NCI-H187 treated with DMSO at 0.1 percent for 48 hours (cell line): ENCODE measurements at places on chromosomes 13 and 19.

DNA sequence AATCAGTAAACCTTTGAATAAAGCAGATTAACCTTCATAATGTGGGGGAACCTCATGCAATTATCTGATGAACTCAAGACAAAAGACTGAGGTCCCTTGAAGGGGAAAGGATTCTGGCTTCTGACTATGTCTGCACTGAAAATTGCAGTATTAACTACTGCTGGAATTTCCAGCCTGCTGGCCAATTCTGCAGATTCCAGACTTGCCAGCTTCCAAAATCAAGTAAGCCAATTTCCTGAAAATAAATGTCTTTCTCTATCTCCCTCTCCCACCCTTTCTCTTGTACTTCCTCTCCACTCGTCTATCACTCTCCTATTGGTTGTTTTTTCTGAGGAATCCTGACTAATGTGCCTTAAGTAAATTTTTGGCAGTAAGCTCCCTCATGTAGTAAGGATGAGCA, 1479.9 kb upstream of the PRR20A start:
- DNase-seq = no peak

DNA sequence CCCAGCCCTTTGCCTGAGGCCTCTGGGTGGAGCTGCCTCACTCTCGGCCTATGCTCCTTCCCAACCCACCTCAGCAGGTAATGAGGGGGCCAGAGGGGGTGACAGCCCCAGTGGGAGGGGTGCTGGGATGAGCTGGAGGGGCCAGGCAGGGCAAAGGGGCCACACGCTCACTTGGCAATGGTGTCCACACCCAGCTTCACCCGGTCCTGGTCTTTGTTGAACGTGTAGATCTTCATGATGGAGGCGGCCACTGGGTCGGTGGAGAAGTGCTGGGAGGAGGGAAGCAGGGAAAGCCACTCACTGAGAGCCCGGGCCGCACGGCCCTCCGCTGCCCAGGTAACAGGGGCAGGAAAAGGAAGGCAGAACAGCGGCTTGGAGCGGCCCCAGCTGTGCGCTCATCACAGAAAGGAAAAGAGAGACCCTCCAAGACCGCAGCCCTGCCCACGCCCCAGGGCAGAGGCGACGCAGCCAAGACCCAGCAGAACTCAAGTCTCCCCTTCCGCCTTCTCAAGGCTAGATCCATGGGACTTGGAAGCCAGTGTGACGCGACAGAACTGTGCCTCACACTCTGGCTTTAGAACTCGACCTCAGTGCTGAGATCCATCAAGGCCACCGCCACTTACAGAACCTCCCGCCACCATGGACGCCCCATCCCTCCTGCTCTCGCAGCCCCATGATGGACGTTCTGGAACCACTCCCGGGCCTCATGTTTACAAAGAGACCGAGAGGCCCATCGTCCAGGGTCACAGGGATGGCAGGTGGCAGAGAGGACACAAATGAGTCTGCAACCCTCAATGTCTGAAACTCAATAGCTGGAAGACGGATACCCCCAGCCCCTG, 9.2 kb downstream of the UBXN6 start:
- DNase-seq = no peak

GRCh38 chr13:76505437-76505836, 380.8 kb downstream of the KCTD12 start:
- no peak for DNase-seq

- DNase-seq = no peak
Measured at GRCh38 chr19:47283405-47284059, 8.8 kb downstream of the INAFM1 start.

DNA sequence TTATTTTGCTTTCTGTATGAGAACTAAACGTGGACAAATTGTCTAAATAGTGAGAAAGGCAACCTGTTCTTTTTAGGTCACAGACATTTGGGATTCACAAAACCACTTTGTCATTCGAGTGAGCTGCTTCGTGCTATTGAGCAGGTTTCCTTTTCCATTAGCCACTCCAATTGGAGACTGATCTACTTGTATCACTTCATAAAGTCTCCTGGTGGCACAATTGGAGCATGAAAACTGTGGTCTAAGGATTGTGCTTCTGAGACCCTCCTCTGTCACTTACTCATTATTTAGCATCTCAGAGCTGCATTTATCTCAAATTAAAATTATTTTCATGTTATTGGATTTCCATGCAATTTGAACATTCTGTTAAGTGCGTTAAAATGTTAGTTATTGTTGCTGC, 397.7 kb downstream of the TDRD3 start:
- no peak for DNase-seq

DNA sequence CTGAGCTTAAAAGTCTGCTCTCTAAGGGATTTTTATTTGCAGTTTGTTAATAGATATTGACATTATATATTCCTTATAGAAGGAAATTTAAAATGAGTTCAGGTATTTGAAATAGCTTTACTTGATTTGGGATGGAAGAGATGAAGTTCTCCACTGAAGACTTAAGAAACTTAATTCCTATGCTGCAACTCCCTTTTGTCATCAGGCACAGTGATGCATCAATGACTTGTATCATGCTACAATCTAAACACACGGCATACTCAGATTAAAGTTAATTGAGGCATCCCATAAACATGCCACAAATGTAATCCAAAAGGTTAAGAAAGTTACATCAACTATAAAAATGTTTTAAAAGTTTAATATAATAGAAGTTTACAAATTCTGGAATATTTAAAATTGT, 109.0 kb downstream of the STARD13 start:
- DNase-seq = no peak

- no peak for DNase-seq
Measured at GRCh38 chr13:85806553-85807175, 7.4 kb upstream of the SLITRK6 start.

DNA sequence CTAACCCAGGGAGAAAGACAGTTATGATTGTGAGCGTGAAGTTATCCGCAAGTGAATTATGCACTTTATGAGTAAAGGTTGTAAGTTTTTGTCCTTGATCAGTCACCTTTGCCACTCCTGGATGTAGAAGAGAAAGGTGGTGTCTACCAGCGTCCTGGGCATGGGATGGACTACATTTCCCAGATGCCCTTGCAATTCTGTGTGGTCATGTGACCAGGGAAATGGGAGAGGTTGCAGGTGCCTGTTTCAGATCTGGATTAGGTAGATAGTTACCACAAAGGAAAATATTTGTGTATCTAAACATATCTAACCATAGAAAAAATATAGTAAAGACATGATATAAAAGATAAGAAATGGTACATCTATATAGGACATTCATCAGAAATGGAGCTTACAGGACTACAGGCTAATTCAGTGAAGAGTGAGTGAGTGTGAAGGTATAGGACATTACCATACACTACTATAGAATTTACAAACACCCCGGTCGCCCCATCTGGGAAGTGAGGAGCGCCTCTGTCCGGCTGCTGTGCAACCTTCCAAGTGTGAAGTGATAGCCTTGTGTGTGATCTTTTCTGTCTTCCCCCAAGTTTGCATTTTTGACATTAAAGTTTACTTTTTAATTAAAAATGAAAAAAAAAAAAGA, 51.6 kb upstream of the CACNA1A start:
- no peak for DNase-seq

DNA sequence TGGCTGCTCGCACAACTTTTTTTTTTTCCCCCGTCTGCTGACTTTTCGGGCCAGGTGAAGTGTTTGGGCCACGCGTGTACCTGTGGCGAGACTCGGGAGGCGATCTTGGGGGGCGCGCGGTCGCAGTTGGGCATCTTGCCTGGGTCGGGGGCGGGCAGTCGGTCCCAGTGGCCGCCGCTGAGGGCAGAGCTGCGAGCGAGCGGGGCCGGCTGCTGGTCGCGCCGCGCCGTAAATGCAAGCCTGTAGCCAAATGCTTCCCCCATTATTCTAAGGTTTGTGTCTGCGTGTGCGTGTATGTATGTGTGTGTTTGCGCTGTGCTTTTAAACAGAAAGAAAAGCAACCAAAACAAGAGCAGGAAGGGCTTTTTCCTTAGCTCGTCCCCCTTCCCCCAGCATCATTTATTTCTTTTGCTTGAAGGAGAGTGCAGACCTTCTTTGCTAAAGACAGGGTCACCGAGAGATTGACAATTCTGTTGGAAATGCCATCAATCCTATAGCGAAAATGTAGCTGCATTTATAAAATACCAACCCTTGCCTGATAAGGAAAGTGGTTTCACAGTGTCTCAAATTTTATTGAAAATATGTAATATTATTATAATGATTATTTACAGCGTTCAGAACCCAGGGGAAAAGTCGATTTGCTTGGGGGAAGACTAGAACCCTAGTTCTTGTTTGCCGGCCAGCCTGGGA, 143.2 kb upstream of the ZNF536 start:
- DNase-seq = no peak

GRCh38 chr13:110237875-110238817, 68.8 kb downstream of the COL4A1 start:
- no peak for DNase-seq

DNA sequence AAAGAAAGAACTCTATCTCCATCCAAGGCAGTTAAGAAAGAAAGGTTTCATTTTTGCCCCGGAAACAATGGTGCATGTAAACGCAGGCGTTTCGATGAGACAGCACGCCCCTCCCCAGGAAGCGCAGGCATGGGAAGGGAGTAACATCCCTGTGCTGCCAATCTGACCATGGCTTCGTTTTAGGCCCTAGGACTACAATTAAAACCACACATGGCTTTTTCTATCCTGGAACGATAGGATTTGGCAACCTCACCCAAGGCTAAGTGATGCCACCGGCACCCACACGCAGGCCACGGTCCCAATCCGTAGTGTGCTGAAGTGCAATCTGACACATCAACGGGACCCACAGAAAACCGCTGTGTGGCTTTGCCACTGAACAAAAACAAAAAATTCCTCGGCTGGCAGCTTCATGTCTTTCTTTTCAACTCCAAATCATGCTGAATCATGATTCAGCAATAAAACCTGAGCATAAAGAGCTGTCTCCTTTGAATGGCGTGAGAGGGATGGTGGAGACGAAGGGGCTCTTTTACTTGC, 24.2 kb downstream of the RANBP3 start:
- no peak for DNase-seq

DNA sequence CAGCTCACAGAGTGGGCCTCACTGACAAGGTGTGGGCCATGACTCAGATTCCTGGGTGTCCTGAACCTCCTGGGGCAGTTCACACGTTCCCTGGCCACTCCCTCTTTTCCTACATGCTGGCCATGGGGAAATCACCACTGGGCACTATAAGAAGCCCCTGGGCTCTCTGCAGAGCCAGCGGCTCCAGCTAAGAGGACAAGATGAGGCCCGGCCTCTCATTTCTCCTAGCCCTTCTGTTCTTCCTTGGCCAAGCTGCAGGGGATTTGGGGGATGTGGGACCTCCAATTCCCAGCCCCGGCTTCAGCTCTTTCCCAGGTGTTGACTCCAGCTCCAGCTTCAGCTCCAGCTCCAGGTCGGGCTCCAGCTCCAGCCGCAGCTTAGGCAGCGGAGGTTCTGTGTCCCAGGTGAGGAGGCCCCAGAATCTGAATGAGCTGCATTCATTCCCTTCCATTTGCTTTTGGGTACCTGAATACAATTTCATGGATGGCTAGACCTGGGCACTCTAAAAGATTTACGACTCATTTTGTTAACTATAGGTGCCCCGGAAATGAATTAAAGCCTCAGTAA, at the start of gene OLFM4:
Gene OLFM4, plus strand, starts transcription at position 177 of the 567 bp plus-strand sequence. Its CDS starts 24 bp downstream, at position 201.
- DNase-seq = no peak

- no peak for DNase-seq
Measured at GRCh38 chr19:19487950-19488874, 27.1 kb downstream of the TSSK6 start.

DNA sequence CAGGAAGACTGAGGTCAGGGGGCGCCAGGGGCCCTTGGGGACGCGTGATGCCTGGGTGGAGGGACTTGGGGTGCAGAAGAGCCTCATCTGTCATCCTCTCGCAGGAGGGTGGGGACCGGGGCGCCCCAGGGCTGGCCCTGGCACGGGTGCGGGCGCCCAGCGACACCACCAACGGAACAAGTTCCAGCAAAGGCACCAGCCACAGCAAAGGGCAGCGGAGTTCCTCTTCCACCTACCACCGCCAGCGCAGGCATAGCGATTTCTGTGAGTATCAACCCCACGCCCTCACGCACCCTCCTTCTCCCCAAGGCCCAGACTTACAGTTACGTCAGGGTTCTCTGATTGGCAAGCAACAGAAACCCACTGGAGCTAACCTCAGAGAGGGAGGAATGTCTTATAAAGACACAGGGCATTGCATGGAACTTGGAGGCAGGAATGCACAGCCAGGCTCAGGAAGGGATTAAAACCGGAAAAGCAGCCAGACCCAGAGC, 29.4 kb downstream of the MARK4 start:
- DNase-seq = no peak

GRCh38 chr13:31207661-31208552, 8.1 kb downstream of the B3GLCT start:
- no peak for DNase-seq

DNA sequence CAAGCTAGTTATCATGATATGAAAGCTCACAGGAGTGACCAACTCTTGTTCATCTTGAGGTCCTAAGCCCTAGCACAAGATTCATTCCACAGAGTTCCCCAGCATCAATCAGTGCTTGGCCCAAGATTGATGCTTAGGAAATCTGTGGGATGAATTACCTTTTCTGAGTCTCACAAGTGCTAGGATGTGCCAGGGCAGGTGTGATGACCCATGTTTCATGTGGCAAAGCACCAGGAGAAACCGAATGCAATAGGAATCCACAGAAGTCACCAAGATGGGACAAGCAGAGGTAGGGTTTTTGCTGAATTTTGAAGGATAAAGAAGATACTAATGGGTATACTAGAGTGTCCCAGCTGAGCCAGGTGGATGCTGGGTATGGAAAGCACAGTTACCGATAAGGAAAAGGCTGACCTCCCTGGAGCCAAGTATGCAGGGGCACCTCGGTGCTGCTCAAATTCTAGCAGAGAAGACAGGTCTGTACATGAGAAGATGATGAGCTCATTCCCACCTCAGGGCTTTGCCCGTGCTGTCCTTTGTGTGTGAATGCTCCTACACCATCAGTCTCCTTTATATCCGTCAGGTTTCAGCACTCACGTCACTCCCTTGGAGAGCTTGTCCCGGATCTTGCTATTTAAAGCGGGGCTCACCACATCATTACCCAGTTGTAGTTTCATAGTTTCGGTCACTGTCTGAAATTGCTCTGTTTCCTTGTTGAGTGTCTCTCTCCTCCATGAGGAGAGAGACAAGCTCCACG, 168.9 kb upstream of the TSC22D1 start:
- no peak for DNase-seq

GRCh38 chr13:93635616-93636032, 409.0 kb downstream of the GPC6 start:
- no peak for DNase-seq

DNA sequence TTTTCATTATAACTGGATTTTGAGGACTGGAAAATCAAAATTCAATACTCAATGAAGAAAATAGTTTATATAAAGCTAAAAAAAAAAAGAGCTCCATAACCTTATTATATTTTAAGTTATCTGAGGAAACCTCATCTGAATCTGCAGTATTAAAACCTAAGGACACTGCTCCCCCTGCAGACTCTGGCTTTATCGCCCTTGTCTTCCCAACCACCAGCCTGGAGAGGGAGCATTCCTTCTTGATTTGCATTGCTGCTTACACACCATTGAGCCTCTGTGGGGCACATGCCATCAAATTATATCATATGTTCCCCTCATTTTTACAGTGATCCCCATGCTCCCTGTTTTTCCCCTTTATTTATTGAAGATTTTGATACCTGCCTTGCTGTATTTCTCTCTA, 871.4 kb upstream of the GPC6 start:
- DNase-seq = no peak
